ENCODE measurements at places on chromosomes 7 and 10. TPM values are rescaled to one million over a fixed set of nuclear protein-coding genes. Genes with fewer than 3 reads are reported as not detected.

The PTPRZ1 gene
- 8.8 TPM for total RNA-seq

- DNase-seq: no peak
These were observed 84.9 kb downstream of the MKX start for GRCh38 chr10:27660711-27661110.

- DNase-seq: no peak
These were observed 43.1 kb downstream of the FEZF1 start for GRCh38 chr7:122261442-122261841.

GRCh38 chr10:76178532-76179292 lies 747.3 kb downstream of the LRMDA start:
- DNase-seq: no peak

DNA sequence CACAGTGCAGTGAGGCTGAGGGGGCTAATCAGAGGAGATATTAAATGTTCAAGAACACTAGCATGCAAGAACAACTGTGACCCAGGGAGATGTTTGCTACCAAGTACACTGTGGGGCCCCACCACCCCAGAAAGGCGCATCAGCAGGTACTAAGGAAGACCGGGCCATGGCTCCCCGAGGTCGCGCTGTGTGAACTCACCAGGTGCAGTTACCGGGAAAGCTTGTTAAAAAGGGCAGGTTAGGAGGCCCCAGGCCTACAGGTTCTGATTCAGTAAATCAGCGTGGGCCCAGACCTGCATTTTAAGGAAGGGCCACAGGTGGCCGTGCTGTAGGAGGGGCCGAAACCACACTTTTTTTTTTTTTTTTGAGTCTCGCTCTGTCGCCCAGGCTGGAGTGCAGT lies 54.6 kb downstream of the TMEM209 start:
- no peak for DNase-seq

DNA sequence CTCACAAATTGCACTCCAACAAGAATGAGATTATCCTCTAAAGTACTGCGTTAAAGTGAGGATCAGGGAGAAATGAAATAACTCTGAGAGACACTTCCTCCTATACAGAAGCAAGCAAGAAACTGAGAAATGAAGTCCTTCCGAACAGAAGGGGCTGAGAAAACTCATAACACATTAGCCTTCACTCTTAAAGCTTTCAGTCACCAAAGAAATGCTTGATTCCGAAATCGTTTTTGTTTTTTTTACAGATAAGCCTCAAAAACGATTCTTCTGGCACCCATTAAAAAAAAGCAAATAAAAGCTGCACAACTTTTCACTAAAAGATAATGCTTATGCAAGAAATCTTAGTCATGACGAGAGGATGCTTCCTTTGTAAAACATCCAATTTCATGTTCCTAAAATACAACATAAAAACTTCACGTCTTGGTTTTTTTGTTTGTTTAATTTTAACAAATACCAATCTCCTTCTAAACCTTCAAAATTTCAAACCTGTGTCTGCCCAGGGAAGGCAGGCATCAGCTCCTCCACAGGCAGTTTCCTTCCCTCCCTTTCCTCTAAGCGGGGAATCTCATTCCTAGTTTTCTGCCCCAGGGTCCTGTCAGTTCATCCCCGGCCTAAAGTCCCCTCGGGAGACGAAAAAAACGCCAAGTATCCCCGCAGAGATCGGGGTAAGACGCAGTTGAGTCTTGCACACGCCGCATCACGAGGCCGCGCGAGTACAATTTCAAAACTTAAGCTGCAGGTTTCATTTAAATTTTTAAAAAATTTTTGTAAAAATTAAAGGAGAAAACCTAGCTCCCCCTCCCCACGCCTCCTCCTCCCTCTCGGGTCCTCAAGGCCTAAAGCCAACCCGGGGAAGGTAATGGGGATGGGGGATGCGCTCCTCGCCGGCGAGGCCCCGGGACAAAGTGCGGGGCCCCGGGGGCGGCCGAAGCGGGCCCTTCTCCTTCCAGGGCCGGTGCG lies 1.1 kb downstream of the BAZ1B start:
- no peak for DNase-seq
